ENCODE measurements at places on chromosomes 2 and 18.

DNA sequence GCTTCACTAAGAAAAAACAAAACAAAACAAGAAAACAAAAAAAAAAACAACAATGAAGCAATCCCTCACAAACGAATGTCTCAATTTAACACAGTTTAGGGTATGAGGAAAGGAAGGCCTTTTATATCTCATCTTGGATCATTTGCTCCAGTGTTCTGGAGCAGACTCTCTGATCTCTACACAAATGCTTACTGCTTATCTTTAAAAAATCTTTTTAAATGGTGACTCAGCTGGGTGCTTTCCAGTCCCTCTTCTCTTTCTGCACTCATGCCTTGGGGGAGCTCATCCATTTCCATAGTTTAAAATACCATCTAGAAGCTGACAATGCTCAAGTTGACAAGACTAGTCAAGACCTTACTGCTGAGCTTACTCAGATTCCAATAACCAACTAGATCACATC, 56.2 kb downstream of the ETAA1 start:
- no peak for DNase-seq

- DNase-seq: no peak
These were observed 75.9 kb downstream of the TMEM18 start for GRCh38 chr2:601387-601698.

- no peak for DNase-seq
These were observed 79.3 kb downstream of the CLHC1 start for GRCh38 chr2:55152475-55153412.

DNA sequence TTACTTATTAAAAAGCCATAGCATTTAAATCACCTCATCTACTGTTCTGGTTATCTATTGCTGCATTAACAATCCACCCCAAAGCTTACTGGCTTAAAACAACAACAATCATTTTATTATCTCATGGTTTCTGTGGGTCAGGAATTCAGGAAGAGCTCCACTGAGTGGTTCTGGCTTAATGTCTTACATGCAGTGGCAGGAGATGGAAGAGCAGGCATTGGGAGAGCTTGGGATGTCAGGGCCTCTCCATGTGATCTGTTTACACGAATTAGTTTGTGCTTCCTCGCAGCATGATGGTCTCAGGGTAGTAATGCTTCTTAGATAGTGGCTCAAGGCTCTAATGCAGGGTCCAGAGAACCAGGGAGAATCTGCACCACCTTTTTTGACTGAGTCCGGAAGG, 14.4 kb upstream of the REL start:
- DNase-seq: no peak

- no peak for DNase-seq
These were observed 9.8 kb downstream of the SERTAD2 start for GRCh38 chr2:64643838-64644457.

- no peak for DNase-seq
These were observed 956.3 kb downstream of the SLC4A3 start for GRCh38 chr2:220583725-220584124.

DNA sequence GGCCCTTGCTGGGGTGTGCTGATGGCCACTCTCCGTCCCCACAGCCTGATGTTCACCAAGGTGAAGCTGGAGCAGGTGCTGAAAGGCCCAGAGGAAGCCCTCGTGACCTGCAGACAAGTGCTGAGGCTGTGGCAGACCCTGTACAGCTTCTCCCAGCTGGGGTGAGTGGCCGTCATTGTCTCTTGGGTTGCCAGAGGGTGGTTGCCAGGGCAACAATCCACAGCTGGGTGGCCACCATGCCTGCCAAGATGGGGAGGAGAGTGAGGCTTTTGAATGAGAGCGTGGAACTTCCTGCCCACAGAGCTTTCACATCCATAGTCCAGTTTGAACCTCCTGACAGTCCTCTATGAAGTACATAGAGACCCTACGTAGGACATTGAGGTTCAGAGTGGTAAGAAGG, 108.8 kb downstream of the STPG4 start:
- no peak for DNase-seq

DNA sequence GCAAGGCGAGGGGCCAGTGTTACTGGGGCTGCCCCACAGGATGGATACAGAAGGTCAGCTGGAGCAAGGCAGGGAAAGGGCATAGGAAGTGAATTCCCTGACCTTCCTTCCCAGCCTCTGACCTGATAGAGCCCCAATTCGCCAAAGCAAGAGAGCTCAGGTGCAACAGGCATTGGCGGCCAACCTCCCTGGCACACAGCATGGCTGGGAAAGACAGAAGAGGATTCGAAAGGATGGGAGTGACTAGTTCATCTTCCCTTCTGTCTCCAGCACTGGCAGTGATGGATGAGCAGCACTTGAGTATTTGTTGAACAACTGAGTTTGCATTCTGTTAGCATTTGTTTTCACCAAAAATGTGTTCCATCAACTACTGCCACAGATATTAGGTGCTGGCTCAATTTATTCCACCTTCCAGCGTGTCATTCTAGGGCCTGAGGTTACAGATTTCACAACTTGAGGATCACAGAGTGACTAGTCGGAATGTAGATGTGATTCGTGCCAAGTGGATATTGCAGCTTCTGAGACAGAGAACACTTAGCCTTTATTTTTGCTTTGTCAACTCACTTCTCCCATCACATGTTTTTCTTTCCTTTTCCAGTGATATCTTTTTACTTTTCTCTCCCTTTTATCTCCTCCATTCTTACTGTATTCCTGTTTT, 6.2 kb downstream of the COPS8 start:
- DNase-seq: no peak

GRCh38 chr18:34978953-34979608, 62.1 kb upstream of the MAPRE2 start:
- peak; percentile 60 for DNase-seq

Measured in ecto neural progenitor cell (in vitro differentiated cells).